ENCODE measurements at places on chromosomes 13 and 19.

GRCh38 chr19:5126498-5127223, 157.7 kb downstream of the KDM4B start:
- DNase-seq, result no peak

GRCh38 chr19:17327654-17328516, 6.8 kb downstream of the ANO8 start:
- DNase-seq, result no peak

GRCh38 chr13:34913040-34913439, 29.0 kb upstream of the NBEA start:
- DNase-seq, result no peak

DNA sequence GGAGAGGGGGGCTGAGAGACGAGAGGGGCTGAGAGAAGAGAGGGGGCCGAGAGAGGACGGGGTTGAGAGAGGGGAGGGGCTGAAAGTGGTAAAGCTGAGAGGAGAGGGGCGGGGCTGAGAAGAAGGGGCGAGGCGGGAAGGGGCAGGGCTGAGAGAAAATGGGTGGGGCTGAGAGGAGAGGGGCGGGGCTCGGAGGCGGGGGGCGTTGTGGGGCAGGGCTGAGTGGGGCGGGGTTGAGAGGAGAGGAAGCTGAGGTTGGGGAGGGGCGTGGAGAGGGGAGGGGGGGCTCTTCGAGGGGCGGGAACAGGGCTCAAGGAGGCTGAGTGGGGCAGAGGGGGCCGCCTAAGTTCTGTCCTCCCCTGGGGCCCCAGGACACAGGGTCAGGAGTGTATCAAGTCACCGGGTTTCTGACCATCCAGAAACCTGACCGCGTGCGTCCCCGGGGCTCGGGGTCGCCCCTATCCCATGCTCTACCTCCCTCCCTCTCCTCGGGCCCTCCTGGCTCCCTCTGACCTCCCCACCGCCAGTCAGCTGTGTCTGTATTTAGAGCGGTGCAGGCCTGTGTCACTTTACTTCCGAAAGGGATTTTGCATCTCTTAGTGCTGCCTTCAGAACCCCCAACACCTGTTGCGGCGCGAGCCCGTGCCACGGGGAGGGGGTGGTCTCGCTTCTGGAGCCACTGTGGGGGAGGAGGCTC, 38.6 kb upstream of the SEMA6B start:
- peak; percentile 44 for DNase-seq

- no peak for DNase-seq
These were observed 4.5 kb upstream of the CFAP97D2 start for GRCh38 chr13:114174529-114174961.
